HTR-8/SVneo (cell line): ENCODE measurements at places on chromosomes 7 and 10.

DNA sequence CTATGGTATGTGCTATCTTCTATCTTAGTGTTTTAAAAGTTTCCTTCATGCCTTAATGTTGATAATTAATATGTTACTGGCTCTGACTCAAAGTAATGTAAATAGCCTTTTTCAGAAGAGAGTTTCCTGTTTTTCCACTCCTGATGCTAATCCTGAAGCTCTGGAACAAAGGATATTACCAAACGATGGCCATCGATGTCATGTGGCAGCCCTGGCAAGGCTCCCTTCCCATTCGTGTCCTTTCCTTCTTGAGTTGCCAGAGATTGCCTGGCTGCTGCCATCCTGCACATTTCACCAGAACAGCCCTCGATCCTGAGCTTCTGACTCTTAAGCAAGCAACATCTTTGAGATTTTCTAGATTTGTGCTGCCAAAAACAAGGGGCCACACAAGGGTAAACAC, 46.0 kb downstream of the RNF133 start:
- no peak for DNase-seq

DNA sequence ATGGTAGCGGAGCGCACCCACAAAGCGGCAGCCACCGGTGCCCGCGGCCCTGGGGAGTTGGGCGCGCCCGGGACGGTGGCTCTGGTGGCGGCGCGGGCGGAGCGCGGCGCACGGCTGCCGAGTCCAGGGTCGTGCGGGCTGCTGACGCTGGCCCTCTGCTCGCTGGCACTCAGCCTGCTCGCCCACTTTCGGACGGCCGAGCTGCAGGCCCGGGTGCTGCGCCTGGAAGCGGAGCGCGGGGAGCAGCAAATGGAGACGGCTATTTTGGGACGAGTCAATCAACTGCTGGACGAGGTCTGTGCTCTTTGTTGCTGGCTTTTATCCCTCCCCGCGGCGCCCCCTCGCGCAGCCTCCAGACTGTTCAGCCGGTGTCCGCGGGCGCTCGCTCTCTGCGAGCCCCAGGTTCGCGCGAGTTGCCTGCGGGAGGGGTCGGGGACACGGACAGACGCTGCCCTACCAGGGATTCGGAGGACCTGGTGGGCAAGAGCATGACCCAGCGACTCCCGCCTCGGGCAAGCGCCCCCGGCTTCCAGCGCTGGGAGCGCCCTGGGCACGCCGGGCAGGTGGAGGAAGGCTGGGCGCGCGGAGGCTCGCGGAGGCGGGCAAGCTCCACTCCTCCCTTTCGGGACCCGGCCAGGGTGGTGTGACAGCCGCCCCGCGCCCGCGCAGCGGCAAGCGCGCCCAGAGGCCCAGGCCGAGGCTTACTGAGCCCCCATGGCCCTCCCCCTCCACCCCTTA, 887 bp downstream of the COL13A1 start:
- peak; percentile 48 for DNase-seq

GRCh38 chr10:31464552-31464951, 145.5 kb downstream of the ZEB1 start:
- no peak for DNase-seq

DNA sequence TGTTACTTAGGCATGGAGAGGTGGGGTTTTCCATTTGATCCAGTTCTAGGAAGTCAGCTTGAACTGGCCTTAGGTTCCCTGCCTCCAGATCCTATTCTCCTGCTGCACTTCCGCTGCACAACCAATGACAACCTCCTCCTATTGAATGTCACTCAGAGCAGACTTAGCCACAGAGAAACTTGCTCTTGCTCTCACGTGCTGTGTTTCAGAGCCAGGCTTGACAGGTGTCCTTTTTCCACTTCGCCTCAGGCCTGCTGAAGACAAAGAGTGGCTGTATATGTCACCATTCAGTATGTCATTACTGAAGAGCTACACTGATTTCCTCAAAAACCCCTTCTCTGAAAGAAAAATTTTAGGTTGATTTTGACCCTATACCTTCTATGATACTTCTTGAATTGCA, 115.4 kb upstream of the ETV1 start:
- DNase-seq = no peak

- DNase-seq = no peak
These were observed 768.3 kb downstream of the SORCS1 start for GRCh38 chr10:106396192-106396591.

DNA sequence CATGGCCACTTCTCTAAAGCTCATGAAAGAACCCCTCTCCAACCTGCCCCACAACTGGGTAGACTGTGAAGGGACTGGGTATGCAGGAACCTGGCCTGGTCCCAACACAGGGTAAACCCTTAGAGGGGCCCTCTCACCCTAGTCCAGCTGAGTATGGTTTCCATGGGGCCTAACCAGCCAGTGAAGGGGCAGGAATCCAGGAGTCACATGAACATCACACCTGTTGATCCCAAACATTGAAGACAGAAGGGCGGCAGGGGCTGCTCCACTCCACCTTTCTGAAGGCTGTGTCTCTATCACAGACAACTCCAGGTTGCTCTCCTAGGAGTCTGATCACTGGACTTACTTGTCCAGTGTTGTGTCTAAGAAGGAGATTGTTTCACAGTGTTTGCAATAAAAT, 30.8 kb downstream of the GRID1 start:
- DNase-seq = no peak

- no peak for DNase-seq
These were observed 116.0 kb upstream of the PDLIM1 start for GRCh38 chr10:95406651-95407280.

- DNase-seq = no peak
These were observed 122.8 kb downstream of the UBE2H start for GRCh38 chr7:129829737-129830631.

DNA sequence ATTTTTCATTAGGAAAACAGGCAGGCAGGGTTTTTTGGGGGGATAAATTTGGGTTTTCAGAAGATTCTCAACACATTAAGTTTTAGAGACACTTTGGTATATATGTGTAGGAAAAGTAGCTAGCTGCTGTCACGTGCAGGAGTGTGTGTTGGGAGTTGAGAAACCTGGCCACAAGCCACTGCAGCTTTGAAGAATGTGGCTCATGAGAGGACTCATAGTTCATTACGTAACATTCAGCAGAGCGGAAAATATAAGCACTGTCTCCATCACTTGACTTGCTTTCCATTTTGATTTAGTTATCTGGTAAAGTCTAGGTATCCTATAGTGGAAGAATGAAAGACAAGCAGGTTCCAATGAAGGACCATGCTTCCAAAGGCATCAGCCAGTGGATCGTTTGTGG, 31.2 kb downstream of the SMNDC1 start:
- peak; percentile 1 for DNase-seq

GRCh38 chr10:118754229-118754555, 578 bp downstream of the CACUL1 start:
- no peak for DNase-seq

DNA sequence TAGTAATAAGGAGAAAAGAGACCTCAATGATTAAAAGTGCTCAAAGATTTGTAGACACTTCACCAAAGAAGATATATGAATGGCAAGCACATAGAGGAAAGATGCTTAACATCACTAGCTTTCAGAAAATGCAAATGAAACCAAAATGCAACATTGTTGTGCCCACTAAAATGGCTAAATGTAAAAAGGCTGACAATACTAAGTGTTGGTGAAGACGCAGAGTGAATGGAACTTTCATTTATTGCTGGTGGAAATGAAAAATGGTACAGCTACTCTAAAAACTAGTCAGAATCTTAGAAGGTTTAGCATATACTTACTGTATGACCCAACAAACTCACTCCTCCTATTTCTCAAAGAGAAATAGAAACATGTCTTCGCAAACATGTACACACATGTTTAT, 212.9 kb upstream of the PITRM1 start:
- DNase-seq = no peak

- no peak for DNase-seq
These were observed 53.6 kb downstream of the SEC61G start for GRCh38 chr7:54705436-54705835.

- DNase-seq = no peak
These were observed 269.4 kb downstream of the NXPH1 start for GRCh38 chr7:8702807-8703206.

DNA sequence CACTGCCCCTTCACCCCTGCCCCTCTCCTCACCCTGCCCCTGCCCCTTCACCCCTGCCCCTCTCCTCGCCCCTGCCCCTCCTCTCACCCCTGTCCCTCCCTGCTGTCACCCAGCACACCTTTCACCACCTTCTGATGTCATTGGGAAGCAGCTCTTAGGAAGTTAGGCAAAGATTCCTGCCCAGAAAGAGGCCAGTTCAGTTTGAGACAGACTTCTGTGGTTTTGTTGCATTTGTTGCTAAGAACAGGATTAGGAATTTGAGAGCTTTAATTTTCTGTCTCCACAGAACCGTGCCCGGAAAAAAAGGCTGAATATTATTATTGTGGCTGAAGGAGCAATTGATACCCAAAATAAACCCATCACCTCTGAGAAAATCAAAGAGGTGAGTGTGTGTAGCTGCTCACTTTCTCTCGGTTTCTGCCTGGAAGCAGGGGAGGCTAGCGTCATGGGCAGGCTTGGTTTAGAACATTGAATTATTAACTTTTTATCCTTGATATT, 39.6 kb downstream of the PFKP start:
- no peak for DNase-seq

DNA sequence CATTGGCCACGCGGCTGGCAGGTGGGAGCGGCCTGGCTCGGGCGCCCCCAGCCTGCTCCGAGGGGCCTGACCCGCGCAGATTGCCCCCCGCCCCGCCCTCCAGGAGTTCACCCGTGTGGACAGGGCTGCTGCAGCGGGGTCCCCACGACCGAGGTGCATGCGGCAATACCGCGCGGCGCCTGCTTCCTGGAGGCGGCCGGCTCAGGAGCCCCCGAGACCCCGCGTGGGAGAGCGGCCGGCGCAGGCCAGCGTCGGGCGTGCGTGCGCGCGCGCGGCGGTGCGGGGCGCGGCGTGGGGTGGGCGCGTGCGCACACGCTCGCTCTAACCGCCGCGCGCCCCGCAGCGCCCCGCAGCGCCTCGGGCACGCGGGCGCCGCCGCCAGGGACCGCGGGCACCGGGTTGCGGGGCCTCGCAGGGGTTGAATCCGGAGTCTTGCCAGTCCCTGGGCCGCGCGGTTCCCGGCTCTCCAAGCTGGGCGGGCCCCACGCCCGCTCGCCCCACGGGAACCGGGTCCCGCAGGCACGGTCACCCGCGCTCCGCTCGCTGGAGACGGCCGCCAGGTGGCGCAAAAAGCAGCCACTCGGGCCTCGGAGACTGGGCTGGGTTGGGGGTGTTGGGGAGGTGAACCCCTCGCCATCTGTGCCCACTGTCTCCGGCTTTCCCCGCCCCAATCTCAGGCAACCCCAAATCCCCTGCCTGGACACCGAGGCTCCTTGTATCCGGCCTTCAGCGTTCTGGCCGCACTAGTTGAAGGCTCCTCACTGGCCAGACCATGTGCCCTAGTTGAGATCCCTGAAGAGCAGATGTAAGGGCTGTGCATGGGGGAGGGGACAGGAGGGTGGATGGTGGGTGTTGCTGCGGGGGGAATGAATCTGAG, 1.3 kb upstream of the ACHE start:
- no peak for DNase-seq

DNA sequence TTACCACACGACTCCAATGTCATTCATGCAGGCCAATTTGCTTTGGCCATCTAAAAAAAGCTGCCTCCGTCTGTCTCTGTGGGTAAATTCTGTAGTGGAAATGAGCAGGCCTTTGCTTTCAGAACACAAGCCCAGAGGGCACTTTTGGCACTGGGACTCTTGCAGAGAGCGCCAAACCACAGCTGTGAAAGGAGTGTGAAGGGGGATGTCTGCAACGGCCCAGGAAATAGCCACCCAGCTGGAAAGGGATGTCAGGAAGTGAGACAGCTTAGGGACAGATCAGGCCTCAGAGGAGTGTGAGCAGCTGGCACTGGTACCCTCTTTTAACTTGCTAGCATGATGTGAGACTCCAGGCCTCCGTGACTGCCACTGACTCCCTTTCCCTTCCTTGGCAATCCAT, 152.4 kb downstream of the DKK1 start:
- DNase-seq = no peak

GRCh38 chr10:85224366-85224940, 896.1 kb downstream of the CCSER2 start:
- no peak for DNase-seq

- no peak for DNase-seq
These were observed 52.3 kb downstream of the PARD3 start for GRCh38 chr10:34762603-34763299.

- DNase-seq = no peak
These were observed 5.8 kb upstream of the PDCD4 start for GRCh38 chr10:110865809-110866482.

DNA sequence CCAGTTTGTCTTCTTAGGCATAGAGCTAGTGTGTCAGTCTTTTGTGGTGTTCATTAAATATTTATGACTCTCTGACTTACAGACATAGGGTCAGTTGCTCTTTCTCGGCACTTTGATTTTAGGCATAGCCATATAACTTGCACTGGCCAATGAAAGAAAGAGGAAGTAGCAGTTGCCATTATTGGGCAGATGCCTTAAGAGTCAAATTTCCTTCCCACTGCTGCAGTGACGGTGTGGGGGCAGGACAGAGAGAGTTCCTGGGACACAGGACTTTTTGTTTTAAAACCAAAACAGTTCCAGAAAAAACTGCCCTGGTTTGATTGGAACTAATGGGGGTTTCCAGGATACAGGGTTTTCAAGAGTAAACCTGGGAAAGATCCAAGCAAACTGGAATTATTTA, 60.2 kb upstream of the PHF14 start:
- DNase-seq = no peak

- no peak for DNase-seq
These were observed 104.9 kb upstream of the KCND2 start for GRCh38 chr7:120168066-120168465.

DNA sequence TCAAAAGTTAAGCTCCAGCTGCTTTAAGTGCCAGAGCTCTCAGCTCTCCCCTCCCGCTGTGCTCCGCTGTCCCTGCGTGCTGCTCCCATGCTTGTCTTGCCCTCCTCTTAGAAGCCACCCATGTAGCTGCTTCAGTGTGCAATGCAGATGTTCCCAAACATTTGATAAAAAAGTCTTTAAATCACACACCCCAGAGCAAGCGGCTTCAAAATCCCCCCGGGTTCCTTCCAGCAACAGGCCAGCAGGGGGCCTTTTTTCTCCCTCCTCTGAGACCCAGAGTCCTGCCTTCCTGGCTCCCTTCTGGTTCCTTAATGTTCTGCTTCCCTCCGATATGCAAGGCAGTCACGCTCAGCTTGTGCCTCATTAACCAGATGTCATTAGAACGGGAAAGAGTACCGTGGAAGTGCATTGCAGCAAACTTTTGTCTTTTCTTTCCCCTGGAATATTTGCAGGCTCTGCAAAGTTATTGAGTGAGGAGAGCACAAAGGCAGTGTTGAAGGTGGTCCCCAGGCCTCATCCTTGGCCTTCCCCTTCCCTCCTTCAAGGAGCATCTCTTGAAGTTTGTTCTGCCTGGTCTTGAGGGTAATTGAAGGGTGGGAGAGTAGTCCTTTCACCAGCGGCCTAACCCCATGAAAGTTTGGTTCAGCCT, 25.5 kb downstream of the LDB3 start:
- peak; percentile 48 for DNase-seq
